ENCODE measurements at places on chromosomes 5 and 9. TPM values are rescaled to one million over a fixed set of nuclear protein-coding genes. Genes with fewer than 3 reads are reported as not detected.

DNA sequence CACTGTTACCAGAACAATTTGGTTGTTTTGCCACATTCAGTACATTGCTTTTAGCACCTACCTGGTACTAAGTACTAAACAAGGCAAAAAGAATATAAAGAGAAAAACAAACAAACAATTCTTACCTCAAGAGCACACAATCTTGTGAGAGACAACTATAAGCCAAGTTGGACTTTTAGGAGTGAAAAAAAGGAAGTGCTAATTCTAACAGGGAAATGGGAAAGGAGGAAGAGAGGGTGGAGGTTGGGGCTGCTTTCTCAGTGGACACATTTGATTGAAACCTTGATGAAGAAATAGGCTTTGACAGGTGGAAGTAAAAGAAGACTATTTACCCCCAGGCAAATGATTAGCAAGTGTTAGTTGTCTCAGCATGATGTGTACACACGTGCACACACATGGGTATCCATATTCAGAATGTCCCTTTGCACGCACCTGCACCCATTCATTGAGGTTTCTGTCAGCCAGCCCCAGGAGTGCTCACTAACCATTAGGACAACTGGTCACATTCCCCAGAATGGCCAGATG is 302.6 kb downstream of the ACTL7B start:
- no peak for DNase-seq

DNA sequence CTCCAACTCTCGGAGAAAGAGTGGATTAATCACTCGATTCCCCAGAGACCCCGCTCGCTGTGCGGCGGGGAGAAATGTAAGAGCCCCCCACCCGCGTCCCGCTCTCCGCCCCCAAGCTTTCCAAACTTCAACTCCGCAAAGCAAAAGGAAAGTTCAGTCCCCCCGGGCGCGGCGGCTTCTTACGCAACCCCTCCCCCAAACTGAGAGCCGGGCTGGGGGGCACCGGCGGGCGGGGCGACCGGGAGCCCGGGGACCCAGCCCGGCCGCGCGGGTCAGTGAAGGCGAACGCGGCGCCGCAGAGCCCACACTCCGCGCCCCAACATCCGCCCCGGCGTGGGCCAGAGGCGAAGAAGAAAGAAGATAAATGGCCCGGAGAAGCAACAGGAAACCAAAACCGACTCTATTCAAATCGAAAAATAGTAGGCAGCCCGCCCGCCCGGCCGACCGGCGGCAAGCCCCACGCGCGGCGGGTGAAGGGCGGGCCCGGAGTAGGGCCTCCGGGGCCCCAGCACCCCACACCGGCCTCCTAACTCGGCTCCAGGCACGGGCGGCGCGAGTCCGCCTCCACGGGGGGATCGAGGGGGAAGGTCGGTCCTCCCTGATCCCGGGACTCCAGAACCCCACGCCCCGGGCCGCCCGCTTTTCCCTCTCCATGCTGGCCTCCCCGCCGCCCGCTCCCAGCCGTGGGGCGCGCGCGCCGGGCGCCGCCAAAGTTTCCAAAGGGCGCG is 720 bp downstream of the NOTCH1 start:
- DNase-seq, result peak; percentile 61

- DNase-seq, result no peak
These were observed 13.8 kb downstream of the PTGES2 start for GRCh38 chr9:128113526-128114325.

LOX gene
- 12.4 TPM for polyA plus RNA-seq

QRFP gene
- polyA plus RNA-seq, result not detected
